ENCODE measurements at places on chromosomes 13 and 19. TPM values are rescaled to one million over a fixed set of nuclear protein-coding genes. Genes with fewer than 3 reads are reported as not detected.

DNA sequence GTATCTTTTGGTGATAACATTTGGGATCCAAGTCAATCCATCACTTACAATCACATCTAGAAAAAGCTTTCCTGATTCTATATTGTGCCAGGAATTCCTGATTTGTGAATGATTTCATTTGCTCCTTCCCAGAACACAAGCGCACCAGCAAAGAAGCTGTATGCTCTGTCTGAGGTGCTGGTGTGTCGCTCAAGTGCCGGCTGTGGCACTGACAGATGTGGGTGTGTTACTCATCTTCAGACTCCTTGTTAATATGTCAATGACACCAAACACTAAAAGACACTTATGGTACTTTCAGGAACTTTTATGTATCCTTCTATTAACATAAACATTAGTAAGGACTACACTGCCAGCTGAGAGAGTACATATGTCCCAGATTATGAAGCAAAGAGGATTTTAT, 429.1 kb downstream of the ITGBL1 start:
- no peak for DNase-seq

- no peak for DNase-seq
Measured at GRCh38 chr13:111330066-111330610, 9.7 kb downstream of the TEX29 start.

DNA sequence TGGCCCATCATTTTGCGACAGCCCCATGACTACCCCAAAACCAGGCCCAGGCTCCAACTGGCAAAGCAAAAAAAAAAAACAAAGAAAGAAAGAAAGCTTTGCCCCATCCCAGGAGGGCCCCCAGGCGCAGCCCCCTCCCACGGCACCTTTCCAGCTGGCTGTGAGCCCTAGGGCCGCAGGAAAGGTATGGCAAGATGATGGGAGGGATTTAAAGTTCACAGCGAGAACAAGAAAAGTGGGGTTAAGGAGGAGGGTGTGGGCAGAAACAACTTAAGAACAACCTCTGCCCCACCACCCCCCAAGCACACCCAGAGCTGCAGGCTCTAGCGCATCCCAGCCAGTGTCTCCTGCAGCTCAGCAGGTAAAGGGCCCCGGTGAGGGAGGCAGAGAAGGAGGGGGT, at the start of gene CYP2F1:
CYP2F1 (plus strand) TSS at position 301 of the 400 bp plus-strand sequence. CDS start 1,757 bp downstream, outside the sequence.
- no peak for DNase-seq

GRCh38 chr19:7534531-7535046, 928 bp upstream of the PNPLA6 start:
- no peak for DNase-seq

- DNase-seq, result no peak
Measured at GRCh38 chr13:50481936-50482335, 361.6 kb downstream of the DLEU7 start.

- DNase-seq, result no peak
Measured at GRCh38 chr19:48350856-48351255, 12.9 kb downstream of the TMEM143 start.

- DNase-seq, result no peak
Measured at GRCh38 chr13:65892859-65893258, 1337.3 kb downstream of the PCDH9 start.

GRCh38 chr13:103640606-103641005, 574.4 kb upstream of the SLC10A2 start:
- no peak for DNase-seq

- DNase-seq, result peak; percentile 92
Measured at GRCh38 chr19:1081301-1082164, 13.6 kb downstream of the POLR2E start.

DNA sequence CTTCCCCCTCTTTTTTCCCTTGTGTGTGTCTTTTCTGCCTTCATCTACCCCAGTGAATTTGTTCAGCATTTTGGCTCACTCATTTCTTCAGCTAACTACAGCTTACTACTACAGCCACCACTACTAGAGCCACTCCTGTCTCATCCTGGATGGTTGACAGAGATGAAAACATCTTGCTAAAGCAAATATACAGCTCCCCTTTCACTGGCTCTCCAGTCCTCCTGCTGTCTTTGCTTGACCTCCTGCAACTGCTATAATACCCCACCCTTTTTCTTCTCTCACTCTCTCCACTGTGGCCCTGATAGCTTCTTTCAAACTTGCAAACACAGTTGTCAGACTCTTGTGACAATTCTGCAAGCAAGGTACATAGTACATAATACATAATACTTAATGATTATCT, 523.6 kb downstream of the DCT start:
- no peak for DNase-seq

- DNase-seq, result no peak
Measured at GRCh38 chr19:15962319-15962718, 13.5 kb downstream of the OR10H4 start.

- no peak for DNase-seq
Measured at GRCh38 chr13:46683676-46684260, 113.2 kb downstream of the ESD start.

DNA sequence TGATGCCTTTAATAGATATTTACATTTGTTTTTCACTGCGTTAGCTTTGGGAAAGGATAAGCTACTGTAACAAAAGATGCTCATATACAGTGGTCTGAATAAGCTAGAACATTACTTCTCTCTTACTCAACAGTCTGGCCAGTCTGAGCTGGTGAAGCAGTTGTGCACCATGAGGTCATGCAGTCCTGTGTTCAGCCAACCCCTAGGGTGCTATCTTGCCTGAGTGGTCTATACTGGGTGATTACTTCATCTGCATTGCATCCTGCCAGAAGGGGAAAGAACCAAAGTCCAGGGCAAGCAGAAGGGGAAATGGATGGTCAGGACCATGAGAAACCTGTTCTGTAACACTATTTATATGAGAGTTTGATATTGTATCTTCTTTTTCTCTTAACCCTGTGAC, 31.5 kb downstream of the ERCC5 start:
- no peak for DNase-seq

- no peak for DNase-seq
Measured at GRCh38 chr13:27964741-27965323, 4.3 kb downstream of the CDX2 start.

DNA sequence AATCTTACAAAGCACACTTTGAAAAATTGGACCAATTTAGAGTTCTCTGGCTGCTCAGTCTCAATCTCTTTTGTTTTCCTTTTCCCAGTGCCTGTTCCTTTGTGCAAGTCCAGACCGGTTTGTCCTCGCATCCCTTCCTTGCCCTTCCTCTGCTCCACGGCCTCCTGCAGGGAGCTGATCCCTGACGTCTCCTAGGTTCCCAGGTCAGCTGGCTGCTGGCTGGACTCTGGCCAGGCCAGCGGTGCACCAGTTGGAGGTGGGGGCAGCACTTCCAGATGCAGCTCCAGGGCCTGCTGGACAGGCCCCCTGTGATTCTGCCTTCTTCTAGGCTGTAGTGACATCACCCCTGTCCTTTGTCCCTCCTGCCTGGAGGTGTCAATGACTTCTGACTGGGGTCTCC, 44.0 kb upstream of the KPNA3 start:
- no peak for DNase-seq

- DNase-seq, result no peak
Measured at GRCh38 chr19:7434391-7434790, 54.4 kb downstream of the PEX11G start.

GRCh38 chr13:45594764-45595163, 20.8 kb downstream of the ERICH6B start:
- no peak for DNase-seq

DNA sequence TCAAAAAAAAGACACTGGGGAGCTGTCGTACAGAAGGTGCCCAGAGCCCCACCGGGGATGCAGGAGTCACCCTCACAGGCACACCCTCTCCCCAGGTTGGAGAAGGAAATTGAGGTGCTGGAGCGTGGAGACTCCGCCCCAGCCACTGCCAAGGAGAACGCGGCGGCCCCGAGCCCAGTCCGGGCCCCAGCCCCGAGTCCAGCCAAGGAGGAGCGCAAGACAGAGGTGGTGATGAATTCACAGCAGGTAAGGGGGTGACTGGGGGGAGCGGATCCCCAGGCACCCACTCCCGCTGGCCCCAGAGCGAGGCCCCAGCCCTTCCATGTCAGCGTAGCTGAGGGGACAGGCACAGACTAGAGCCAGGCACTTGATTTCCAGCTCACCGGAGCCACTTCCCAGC, 19.9 kb upstream of the MISP start:
- no peak for DNase-seq

GRCh38 chr19:17235971-17236777, 9.5 kb downstream of the NR2F6 start:
- no peak for DNase-seq

GRCh38 chr19:22607653-22608430, 26.3 kb upstream of the ZNF492 start:
- no peak for DNase-seq

DNA sequence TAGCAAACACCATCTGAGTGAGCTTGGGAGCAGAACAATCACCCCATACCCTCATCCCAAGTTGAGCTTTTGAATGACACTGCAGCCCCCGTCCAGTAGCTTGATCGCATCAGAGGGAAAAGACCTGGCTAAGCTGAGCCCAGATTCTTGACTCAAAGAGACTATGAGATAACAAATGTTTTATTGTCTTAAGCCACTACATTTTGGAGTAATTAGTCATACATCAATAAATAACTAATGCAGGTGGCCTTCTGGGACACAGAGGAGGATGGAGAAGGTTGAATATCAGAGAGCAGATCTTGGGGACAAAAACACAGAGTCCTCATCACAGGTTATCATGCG, 24.6 kb upstream of the IGSF23 start:
- no peak for DNase-seq

GRCh38 chr13:93690139-93690538, 463.5 kb downstream of the GPC6 start:
- no peak for DNase-seq

DNA sequence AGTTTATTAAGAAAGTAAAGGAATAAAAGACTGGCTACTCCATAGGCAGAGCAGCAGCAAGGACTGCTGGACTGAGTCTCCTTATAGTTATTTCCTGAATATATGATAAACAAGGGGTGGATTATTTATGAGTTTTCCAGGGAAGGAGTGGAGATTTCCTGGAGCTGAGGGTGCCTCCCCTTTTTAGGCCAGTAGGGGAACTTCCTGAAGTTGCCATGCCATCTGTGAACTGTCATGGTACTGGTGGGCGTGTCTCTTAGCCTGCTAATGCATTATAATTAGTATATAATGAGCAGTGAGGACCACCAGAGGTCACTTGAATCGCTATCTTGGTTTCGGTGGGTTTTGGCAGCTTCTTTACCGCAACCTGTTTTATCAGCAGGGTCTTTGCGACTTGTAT, 13.5 kb downstream of the ZSCAN5A start:
- no peak for DNase-seq

- no peak for DNase-seq
Measured at GRCh38 chr13:33057019-33057780, 41.0 kb downstream of the KL start.

GRCh38 chr19:53394522-53394973, 401 bp upstream of the ZNF765 start:
- DNase-seq, result peak; percentile 83

GRCh38 chr19:3357271-3357991, 9.0 kb upstream of the NFIC start:
- DNase-seq, result no peak

DNA sequence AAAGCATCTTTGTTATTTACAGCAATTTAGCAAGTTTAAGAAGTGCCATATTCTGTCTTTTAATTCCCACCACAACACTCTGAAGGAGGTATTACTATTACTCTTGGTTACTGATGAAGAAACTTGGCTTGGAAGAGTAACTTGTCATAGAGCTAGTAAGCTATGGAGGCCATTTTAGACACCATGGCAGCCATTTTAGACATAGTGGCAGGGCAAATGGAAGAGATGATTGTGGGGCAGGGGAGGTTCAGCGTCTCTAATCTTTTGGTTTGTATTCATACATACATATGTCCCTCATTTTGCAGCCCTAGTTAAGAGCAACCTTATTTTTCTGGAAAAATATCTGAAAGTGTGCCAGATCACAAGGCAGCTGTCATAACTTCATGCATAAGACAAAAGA, 82.6 kb upstream of the SOX1 start:
- DNase-seq, result no peak

DNA sequence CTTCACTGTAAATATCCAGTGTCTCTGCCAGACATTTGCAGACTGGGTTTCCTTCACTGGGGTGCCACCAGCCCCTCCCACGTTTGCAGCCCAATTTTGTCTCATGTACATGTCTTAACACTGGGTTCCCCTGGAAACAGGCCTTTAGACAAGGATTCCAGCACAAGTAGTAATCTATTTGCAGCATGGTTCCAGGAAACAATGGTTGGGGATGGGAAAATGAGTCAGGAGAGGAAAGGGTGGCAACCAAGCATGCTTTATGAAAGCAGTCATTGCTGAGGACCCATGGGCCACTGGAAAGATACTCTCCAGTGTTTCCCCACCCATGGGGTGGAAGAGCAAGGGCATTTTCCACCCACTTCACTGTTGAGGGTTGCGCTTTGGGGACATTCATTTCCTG, 53.6 kb upstream of the FARP1 start:
- DNase-seq, result no peak

DNA sequence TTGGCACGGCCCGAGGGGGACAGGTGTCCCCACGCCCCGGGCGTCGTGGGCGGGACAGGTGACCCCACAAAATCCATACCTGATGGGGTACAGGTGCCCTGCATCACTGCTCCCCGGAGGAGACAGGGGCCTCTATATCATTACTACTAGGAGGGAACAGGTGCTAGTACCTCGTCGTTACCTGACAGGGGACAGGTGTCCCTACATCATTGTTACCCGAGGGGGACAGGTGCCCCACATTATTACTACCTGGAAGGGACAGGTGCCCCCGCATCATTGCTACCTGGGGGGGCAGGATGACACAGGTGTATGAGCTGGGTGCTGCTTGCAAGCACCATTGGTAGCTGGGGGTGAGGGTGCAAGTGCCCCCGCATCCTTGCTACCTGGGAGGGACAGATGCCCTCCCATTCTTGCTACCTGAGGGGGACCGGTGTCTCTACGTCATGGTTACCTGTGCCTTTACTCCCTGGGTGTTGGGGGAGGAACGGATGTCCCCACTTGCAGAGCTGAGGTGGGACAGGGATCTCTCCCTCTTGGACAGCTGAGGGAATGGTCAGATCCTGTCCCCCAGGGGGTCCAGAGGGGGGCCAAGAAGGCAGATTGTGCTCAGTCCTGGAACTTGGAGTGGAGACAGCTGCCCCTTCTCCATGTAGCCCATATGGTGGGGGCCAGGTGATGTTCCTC, 620 bp downstream of the CRTC1 start:
- no peak for DNase-seq

DNA sequence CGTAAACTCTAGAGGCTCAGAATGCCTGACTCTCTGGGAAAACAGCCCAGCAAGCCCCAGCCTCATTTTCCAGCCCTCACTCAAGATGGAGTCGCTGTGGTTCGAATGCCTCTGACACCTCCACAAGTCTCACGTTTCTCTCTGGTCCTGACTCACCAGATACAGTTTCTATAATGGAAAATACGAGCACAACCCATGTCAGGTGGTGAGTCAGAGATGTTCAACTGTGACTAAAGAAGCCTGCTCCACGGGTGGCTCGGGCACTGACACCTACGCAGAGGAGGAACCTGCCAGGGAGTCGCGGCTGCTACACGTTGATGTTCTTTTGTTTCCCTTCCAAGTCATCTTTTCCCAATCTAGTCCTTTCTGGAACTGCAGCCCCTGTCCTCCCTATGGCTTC, 87.1 kb upstream of the STK24 start:
- no peak for DNase-seq

Gene COX7A1
- total RNA-seq, result 40.9 TPM

Gene OSCAR
- 17.2 TPM for total RNA-seq

Gene CCNA1
- total RNA-seq, result 0.20 TPM

Gene TBXA2R
- 11.9 TPM for total RNA-seq

Gene RDH8
- total RNA-seq, result not detected

Gene SEMA6B
- total RNA-seq, result 85.0 TPM

Gene NFIC
- total RNA-seq, result 76.2 TPM

Gene FGF14
- total RNA-seq, result 0.05 TPM

Gene TNNI3
- total RNA-seq, result not detected

Gene ZNF626
- 26.2 TPM for total RNA-seq

Gene LGALS14
- total RNA-seq, result not detected

Gene ZSCAN4
- total RNA-seq, result 0.47 TPM

Gene CLEC11A
- 8.8 TPM for total RNA-seq

Data from spleen (tissue), 13 donors.